Calu3 (cell line): ENCODE measurements at places on chromosomes 11 and 22. TPM values are rescaled to one million over a fixed set of nuclear protein-coding genes. Genes with fewer than 3 reads are reported as not detected.

The BATF2 gene
- total RNA-seq = 4.5 and 11.3 TPM in 2 replicates

The NXPE2 gene
- not detected in 2 replicates for total RNA-seq

DNA sequence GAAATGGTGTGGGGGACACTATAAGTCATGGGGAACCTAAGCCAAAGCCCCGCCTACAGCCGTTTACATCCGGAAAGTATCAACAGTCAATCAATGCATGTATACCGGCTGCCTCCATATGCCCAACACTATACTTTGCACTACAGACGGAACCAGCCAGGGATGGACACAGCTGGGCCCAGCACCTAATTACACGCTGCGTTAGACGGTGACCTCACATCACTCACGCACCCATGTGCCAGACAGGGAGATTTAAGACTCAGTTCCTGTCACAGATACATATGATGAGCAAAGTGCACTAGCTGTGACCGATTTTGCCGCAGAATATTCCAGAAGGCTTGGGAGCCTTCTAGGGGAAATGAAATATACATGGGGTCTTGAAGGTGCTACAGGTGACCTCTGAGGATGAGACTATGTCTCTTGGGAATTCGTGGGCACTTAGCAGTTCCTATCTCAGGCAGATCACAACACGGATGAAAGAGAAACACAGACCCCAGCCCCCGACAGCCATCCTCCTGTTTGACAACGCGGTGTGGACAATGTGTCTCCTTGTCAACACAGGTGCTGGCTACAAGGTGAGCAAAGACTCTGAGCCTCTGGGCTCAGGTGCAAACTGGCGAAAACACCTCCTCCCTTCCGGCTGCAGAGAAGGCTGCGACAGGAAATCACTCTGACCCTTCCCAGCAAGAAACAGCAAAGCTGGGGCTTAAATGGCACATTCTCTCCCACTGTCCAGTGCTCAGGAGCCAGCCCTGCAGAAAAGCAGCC is 8.0 kb downstream of the AHNAK start:
- DNase-seq = peak; percentile 28

DNA sequence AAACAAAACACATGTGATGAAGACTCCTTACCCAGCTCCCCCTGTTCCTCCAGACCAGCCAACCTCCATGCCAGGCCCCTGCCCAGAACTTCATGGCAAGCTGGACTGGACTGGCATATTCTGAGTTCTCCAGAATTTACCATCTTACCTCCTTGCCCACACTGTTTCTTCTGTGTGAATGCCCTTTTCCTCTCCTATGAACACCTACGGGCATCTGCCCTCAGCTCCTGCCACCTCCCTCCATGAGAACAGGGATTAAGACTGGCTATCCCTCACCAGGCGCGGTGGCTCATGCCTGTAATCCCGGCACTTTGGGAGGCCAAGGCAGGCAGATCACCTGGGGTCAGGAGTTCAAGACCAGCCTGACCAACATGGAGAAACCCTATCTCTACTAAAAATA is 6.4 kb upstream of the AIFM3 start:
- no peak for DNase-seq

The SLC1A2 gene
- total RNA-seq = 0.37 and 0.40 TPM in 2 replicates

The KDELR3 gene
- 16.1 and 18.7 TPM in 2 replicates for total RNA-seq

The ABCG4 gene
- total RNA-seq = not detected in 2 replicates

DNA sequence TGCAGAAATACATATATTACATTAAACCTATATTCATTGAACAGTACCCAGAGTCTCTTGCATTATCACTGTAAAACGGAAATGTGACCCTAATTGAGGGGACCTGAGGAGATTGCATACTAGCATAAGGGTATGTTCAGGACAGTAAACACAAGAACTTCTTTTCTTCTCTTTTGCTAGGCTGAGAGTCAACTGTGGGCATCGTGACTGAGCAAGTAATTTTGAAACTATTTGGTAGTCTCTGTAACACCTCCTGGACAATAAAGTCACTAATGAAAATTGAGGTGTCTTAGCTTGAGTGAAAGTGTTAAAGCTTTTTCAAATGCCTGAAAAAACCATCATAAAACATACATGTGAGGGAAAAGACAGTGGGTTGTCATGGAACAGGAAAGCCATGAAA is 90.9 kb downstream of the PDHX start:
- DNase-seq = no peak

DNA sequence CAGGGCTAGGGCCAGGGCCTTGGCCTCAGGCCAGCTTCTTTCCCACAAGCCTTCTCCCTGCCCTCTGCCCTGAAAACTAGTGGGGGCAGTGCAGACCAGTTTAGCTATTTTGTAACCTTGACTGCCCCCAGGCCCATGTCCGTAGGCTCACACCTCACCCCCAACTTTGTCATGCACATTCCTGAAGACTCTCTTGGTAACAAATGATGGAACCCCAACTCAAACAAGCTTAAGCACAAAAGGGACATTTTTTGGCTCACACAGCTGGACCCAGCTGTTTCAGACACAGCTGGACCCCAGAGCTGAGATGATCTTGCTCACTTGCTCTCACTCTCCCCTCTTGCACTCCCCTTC is 46.6 kb downstream of the KCNQ1OT1 start:
- DNase-seq = no peak

The RIC3 gene
- 0.12 and 0.38 TPM in 2 replicates for total RNA-seq

The ASPHD2 gene
- 0.40 and 0.71 TPM in 2 replicates for total RNA-seq

The SLC22A9 gene
- total RNA-seq = not detected in 2 replicates

- no peak for DNase-seq
These were observed 60.6 kb downstream of the PLEKHA7 start for GRCh38 chr11:16953663-16954062.

- no peak for DNase-seq
These were observed 12.7 kb downstream of the MAFF start for GRCh38 chr22:38214302-38215056.

GRCh38 chr22:20952544-20953341 is 14.3 kb upstream of the AIFM3 start:
- no peak for DNase-seq

- no peak for DNase-seq
These were observed 497.1 kb downstream of the BRD1 start for GRCh38 chr22:49330421-49331222.

The CNGA4 gene
- total RNA-seq = 0.32 TPM in 1 of 2 replicates, not detected in the other
